DND-41 (cell line): ENCODE measurements at places on chromosomes 2 and 18.

GRCh38 chr2:67465623-67466022 lies 68.5 kb downstream of the ETAA1 start:
- no peak for DNase-seq

- DNase-seq = no peak
Observed at GRCh38 chr2:144370937-144371584, 148.9 kb downstream of the ZEB2 start.

DNA sequence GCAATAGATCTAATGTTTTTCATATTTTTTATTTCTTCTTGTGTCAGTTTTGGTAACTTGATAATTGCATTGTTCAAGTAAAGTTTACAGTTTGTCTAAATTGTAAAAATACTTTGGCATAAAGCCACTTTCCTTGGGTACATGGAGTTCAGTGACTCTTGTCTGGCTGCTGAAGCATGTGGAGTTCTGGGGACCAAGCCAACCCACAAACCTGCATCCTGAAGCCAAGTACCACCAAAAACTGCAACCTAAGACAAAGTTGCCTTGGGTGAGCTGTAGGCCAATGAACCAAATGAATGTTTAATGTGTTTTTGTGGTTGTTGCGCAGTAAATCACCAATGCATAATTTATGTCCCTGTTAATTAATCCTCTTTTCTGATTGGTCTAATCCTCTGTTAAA lies 872.6 kb downstream of the BCL11A start:
- DNase-seq = no peak

DNA sequence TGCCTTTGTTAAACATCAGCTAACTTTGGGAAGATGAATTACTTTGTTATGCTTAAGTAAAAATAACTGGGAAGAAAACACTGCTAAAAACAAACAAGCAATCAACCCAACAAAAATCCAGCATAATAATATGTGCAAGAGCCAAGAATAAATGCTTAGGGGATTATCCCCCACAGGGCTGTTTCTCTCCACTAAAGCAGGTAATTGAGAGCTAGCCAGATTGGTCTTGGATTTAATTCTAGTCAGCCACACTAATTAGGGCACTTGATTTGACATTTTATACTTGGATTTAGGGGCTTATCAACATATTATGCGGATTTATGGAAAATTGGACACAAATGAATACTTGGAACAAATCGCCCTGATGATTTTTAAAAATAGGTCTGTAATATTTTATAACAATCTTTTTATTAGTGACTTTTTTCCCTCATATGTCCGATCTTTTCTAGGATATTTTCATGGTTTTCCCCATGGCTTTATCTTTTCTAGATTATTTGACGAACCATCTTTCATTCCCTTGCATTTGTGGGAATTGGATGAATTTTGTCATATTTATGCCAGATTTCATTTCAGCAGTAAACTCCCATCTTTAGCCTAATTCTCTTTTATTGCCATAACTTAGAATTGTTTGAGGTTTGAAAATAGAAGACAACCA lies 199.1 kb upstream of the NXPH2 start:
- no peak for DNase-seq

GRCh38 chr18:3441290-3441689 lies 8.7 kb upstream of the TGIF1 start:
- DNase-seq = peak; percentile 11

- DNase-seq = no peak
Observed at GRCh38 chr2:49278561-49278960, 124.2 kb upstream of the FSHR start.

DNA sequence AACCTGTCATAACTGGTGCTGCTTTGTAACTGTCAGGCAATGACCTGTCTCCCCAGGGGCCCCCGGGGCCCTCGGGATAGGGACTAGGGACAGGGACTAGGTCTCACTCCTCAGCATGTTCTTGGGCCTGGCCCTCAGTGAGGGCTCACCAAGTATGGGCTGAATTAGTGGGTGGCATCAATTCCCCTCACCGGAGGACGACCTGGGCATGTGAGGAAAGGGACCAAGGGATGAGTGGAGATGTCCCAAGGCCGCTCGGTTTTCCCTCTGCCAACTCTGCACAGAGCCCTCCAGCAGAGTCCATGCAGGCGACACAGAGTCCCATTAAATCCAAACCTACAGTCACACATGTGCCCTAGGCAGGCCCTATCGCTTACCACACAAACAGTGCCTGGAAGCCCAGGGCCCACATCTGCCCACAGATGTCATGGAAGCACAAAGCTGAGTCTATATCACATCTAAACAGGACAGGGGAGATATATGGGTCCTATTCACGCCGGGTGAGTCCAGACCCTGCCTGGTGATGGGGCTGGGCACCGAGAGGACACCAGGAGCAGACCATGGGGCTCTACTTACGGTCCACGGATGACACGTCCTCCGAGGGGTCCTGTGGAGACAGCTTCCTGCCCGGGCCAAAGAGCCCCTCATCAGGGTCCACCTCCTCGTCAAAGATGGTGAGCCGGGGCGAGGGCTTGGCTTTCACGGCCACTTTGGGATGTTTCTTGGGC lies 26.6 kb downstream of the HS1BP3 start:
- DNase-seq = no peak

DNA sequence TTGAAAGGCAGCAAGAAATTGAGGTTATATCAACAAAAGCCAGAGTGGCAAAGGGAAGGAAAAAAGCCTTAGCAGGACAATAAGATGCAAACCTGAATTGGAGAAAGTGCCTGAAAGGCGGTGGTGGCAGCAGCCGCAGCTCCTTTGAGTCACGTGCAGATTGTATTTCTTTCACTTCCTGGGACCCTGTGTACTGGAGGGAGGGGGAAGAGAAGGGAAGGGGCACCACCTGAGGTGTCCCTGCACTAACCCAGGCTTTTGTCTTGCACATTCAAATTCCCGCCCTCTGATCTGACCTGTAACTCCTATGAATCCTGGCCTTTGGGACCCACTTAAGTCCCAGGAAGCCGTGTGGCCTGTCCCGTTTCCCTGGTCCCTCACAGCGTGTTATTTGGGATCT lies 326.1 kb upstream of the SKOR2 start:
- no peak for DNase-seq

- DNase-seq = no peak
Observed at GRCh38 chr2:29219374-29219773, 104.2 kb downstream of the CLIP4 start.

- no peak for DNase-seq
Observed at GRCh38 chr2:227125506-227125905, 38.5 kb downstream of the COL4A4 start.

DNA sequence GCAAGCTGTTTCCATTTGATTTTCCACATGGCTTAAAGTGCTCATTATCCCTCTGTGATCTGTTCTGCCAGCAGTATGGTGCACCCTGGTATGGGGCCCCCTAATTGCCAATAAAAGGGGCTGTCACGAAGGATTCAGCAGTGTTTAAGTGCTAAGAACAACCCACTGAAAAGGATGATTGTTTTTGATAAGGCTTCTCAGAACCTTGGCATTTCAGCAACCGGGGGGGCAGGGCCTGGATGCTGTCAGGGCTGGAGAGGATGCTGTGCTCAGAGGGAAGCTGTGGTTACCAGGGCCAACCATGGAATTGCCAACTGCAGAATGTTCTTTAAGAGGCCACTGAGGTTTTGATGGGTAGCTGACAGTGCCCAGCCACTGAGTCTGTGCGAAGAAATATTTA lies 117.8 kb downstream of the CTIF start:
- no peak for DNase-seq

GRCh38 chr2:16630463-16630862 lies 35.2 kb downstream of the CYRIA start:
- DNase-seq = no peak

DNA sequence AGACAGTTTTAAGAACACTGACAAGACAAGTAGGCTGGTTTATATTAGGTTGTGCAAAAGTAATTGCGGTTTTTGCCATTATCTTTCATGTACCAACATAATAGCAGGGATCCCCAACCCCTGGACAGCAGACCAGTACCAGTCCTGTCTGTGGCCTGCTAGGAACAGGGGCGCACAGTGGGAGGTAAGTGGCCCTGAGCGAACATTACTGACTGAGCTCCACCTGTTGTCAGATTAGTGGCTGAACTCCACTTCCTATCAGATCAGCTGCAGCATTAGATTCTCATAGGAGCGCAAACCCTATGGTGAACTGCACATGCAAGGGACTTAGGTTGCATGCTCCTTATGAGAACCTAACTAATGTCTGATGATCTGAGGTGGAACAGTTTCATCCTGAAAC lies 921.9 kb downstream of the CCDC85A start:
- DNase-seq = no peak

DNA sequence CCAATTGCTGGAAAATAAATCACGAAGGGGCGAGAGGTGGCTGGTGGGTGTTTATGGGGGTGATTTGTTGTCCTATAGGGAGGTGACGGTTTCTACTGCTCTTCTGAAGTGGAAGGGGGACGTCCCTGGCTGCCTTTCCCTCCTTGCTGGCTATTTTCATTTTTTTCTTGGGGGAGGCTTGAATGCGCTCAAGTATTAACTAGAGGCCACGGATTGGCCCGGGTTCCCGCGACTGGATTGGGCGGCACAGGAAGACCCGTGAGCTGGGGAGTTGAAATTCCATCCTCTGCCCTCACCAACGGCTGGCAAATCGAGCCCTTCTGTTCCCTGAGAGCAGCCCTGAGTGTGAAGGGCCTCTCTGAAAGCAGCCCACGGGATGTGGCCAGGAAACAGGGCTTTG lies 176.5 kb upstream of the SPRED2 start:
- no peak for DNase-seq
